ENCODE measurements at places on chromosomes 5 and 9. TPM values are rescaled to one million over a fixed set of nuclear protein-coding genes. Genes with fewer than 3 reads are reported as not detected.

GRCh38 chr5:101531026-101531425 lies 627.9 kb upstream of the ST8SIA4 start:
- DNase-seq: no peak

DNA sequence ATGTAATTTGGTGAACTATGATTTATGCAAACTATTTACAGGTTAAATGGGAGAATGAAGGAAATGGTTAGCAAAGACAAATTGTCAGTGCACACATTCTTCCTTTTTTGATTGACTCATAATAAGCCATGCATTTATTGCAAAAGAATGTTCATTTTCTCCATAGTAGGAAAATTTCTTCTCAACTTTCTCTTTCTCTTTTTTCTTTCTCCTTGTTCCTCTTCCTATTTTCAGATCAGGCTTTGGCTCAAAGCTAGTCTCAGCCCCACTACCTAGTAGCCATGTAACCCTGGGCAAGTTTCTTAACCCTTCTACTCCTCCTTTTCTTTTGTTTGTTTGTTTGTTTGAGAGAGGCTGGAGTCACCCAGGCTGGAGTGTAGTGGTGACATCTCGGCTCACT lies 156.6 kb downstream of the PIK3R1 start:
- DNase-seq: no peak

GIN1 gene
- polyA plus RNA-seq: 13.8 TPM

OR1Q1 gene
- polyA plus RNA-seq: not detected

GRCh38 chr5:127029581-127030258 lies 638 bp downstream of the MARCHF3 start:
- peak; percentile 47 for DNase-seq

DNA sequence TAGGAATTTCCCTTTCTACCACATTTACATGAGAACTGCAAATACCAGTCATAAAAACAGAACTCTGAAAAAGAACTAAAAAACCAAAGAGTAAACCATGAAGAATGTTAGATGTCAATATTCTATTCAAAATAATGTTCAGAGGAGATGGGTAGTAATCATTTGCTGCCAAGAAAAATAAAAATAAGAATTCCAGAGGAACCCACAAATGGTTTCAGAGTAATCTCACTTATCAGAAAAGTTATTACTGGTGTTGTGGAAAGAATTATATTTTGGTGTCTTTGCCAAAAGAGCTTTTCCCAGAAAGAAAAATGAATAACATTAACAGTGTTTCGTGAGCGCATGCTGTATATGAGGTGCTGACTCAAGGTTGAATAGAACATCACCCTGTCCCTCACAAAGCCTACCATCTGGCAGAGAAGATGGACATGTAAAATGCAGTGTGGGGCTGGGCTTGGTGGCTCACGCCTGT lies 35.6 kb downstream of the GPR21 start:
- DNase-seq: no peak

- no peak for DNase-seq
Measured at GRCh38 chr5:152542741-152543140, 137.7 kb upstream of the NMUR2 start.

DNA sequence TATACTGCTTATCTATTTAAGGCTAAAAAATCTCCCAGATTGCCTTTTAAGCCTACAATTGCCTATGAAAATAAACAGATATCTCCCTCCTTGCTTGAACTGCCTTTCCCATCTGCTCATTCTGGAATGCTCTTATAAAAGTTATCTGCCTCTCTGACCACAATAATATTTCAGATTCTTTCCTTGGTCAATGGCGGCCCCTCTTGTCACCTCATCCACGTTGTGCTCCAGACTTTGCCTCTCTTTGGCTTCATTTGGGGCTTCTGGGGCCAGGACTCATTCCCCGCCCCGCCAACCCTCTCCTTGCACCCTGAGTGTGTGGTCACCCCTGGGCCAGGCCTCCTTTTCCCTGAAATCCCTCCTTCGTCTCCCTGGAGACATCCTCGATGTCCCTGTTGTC lies 110.0 kb upstream of the RPS23 start:
- DNase-seq: no peak

GRCh38 chr5:38695021-38695958 lies 138.8 kb upstream of the LIFR start:
- no peak for DNase-seq

DNA sequence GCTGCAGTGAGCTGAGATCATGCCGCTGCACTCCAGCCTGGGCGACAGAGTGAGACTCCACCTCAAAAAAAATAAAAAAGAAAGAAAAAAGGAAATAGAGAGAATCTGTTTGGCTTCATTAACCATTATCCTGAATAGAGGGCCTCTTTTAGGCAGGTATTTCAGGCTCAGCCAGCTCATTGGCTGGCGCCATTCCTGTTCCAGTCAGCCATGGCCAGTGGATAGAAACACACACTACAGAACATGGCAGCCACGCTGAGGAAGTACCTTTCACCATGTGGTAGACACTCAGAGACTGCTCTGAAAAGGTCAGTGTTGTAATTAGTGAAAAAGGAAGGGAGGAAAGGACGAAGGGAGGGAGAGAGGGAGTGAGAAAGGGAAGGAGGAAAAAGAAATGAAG lies 340.0 kb upstream of the ACTBL2 start:
- no peak for DNase-seq

PDE6A gene
- not detected for polyA plus RNA-seq

- DNase-seq: no peak
Measured at GRCh38 chr5:58107704-58108103, 352.2 kb downstream of the PLK2 start.

GRCh38 chr5:68230285-68230684 lies 14.7 kb downstream of the PIK3R1 start:
- no peak for DNase-seq

RORB gene
- not detected for polyA plus RNA-seq

GRCh38 chr5:154002093-154002492 lies 36.6 kb downstream of the FAM114A2 start:
- DNase-seq: no peak

ZNF354B gene
- 9.0 TPM for polyA plus RNA-seq

PCDHB9 gene
- not detected for polyA plus RNA-seq

DNA sequence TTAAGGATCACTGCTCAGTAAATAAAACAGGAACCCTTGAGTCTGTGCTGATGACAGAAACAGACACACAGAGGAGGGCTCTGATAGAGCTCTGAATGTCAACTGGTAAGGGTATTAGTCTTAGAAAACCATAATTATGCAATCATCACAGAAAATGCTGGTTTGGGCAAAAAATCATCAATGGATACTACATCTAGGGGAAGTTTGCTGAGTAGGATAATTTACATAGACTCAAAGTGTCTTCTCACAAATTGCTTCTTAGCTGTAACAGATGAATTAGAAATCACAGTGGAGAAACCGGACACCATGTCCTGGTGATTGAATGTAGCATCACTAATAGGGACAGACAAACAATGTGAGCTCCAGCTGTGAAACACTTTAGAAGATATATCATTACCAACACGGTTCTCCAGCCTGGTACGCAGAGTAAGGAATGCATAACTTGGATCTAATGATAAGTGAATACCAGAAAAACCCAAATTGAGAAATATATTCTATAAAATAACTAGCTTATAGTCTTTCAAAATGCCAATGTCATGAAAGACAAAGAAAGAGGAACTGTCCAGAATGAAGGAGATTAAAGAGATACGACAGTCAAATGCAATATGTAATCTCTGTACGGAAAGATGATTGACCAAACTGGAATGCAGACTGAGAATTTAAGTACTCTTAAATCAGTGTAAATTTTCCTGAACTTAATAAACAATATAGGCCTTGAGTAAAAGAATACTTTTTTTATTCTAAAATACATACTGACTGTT lies 17.3 kb downstream of the CHD1 start:
- no peak for DNase-seq

PCDHGA8 gene
- not detected for polyA plus RNA-seq

- no peak for DNase-seq
Measured at GRCh38 chr5:128015978-128016377, 67.6 kb upstream of the SLC12A2 start.

- DNase-seq: no peak
Measured at GRCh38 chr9:138020795-138021182, 143.2 kb downstream of the CACNA1B start.

PCDHB10 gene
- not detected for polyA plus RNA-seq

GRCh38 chr5:14171621-14172020 lies 28.5 kb downstream of the TRIO start:
- DNase-seq: no peak

DNA sequence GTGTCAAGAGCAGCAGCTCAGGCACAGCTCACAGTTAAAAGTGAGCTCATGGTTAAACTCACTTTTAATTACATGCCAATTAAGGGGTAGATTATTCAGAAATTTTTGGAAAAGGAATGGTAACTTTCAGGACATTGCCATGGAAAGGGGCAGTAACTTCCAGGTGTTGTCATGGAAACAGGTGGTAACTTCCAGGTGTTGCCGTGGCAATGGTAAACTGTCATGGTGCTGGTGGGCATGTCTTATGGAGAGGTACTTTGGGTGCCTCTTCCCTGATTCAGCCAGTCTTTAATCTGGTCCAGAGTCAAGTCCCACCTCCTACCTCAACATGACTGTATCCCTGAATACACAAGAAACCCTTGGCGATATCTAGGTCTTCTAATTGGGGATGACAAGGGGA lies 223.2 kb upstream of the TAS2R1 start:
- no peak for DNase-seq

DMXL1 gene
- 73.9 TPM for polyA plus RNA-seq

GRCh38 chr9:18032636-18033035 lies 441.3 kb upstream of the ADAMTSL1 start:
- no peak for DNase-seq

DNA sequence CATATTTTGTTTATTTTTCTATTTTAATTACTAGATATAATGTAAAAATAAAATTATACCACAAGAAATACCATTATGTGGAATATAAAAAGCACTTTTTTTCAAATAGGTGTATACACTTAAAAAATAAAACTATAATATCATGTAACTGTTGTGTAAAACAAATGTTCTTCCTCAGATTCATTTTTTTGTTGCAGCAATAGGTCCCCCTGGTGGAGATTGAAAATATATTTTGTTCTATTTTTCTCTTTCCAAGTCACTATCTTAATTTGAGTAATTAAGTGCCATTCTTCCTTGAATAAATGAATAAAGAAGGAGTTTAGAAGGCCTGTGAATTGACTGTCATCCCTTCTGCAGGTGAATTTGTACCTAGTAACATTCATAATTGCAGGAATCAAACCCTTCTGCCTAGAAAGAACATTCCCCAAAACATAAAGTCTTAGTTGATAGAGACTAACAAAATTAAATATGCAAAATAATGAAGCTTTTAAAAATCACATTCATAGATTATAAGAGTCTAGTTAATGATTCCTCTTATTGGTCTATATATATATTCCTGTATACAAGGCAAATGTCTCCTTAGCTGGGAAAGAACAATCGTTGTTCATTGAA lies 23.4 kb downstream of the CETN3 start:
- peak; percentile 31 for DNase-seq

DNA sequence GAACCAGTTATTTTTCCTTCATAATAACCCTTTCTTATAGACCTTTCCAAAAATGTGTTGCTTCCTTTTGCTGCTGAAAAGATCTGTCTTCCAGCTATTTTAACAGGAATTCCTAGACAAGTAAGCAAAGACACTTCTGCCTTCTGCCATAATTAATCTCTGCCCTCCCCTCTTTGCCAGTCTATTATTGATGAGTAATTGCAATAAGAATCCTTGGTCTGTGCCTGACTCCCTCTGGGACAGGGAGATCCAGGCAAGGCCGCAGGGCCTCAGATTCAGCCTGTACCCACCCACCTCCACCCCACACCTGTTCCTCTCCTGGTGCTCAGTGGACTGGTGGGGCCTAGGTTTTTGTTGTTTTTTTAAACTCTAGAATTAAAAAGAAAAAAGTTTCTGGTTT lies 8.3 kb downstream of the FOXD1 start:
- no peak for DNase-seq

DNA sequence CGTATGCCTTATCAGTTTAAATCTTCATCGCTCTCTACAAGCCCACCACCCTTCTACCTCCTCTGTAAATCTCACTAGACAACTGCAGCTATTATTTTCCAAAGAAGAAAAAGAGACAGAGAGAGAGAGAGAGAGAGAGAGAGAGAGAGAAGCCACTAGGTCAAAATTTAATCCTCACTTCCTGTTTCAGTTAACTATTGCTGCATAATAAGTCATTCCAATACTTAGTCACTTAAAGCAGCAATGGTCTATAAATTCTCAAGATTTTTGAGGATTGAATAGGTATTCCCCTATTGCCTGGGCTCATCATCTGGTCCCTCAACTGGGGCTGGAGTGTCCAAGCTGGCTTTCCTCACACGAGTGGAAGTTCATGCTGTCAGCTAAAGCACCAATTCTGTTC lies 68.8 kb downstream of the ITGA1 start:
- DNase-seq: no peak

PGM5 gene
- not detected for polyA plus RNA-seq

GRCh38 chr5:79416499-79416898 lies 97.4 kb downstream of the HOMER1 start:
- peak; percentile 13 for DNase-seq

DNA sequence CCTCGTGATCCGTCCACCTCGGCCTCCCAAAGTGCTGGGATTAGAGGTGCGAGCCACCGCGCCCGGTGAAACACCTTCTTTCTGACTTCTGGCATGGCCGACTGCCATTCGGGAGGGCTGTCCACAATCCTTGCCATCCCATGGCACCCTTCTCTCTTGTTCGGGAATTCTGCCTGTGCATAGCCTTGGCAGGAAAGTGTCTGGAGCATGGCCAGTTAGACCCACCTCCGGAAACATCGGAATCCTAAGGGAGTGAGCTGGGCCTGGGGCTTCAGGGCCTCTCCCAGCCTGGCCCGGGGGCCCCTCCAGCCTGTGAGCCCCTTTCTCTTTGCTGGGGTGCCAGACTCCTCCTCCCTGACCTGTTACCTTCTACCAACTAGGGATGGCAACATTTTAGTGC lies 1.6 kb upstream of the ARRDC1 start:
- DNase-seq: no peak

- no peak for DNase-seq
Measured at GRCh38 chr9:133050142-133050541, 11.6 kb upstream of the CEL start.

GRCh38 chr5:96321345-96321744 lies 111.7 kb downstream of the PCSK1 start:
- DNase-seq: no peak

DNA sequence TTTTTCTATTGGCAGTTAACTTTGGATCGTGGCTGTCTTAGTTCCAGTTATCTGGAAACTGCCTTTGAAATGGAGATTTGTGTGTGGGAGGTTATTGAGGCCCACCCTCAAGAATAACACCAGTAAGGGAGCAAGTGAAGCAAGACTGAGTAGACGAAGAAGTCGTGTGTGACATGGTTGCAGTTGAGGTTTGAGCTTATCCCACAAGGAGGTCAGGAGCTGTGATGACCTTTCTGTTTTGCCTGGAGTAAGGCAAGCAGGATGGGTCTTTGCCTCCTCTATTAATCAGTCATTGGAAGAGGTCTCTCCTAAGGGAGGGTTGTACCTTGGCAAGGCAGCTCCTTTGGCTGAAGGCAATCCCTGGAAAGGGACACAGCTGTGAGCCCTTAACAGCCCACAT lies 49.6 kb upstream of the CTXN3 start:
- no peak for DNase-seq

SLC34A3 gene
- polyA plus RNA-seq: not detected

- DNase-seq: no peak
Measured at GRCh38 chr5:19018822-19019221, 969.2 kb downstream of the CDH18 start.
